ENCODE measurements at places on chromosomes 7 and 10.
A peak's percentile ranks its signal among the peaks of the same experiment; 100 is the strongest.

GRCh38 chr7:104795086-104795485, 218.9 kb upstream of the KMT2E start:
- DNase-seq = no peak

GRCh38 chr7:152459724-152460251, 24.0 kb upstream of the KMT2C start:
- DNase-seq = no peak

DNA sequence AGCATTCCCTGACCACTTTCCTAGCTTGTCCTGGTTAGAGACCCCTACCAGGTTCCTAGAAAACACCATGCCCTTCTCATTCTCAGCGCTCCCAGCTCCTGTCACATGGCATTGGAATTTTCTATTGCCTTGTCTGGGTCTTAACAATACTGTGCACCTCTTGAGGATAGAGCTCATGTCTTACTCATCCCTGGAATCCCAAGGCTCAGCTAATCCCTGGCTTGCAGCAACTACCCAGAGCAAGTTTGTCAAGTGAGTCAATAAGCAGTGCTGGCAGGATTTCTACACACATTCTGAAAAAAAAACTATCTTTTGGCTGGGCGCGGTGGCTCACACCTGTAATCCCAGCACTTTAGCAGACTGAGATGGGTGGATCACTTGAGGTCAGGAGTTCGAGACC, 11.7 kb upstream of the PRDX3 start:
- no peak for DNase-seq

- no peak for DNase-seq
Observed at GRCh38 chr10:126397156-126397555, 8.9 kb upstream of the ADAM12 start.

- DNase-seq = no peak
Observed at GRCh38 chr10:70367195-70367796, 15.1 kb downstream of the LRRC20 start.

DNA sequence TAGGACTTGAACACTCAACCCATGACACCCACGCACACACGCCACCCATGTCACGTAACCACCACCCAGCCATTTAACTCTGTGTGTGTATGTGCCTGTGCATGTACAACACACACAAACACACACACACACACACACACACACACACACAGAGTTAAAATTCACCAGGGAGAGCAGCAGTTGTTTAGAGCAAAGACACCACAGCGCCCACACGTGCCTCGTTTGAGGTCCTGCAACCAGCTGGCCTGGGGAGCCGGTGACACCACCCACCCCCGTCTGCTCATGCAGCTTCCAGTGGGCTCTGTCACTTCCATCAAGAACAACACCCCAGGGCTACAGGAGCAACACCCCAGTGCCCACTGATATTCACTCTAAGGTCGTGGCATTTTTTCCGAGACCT, 97.4 kb downstream of the ELFN1 start:
- DNase-seq = no peak

GRCh38 chr10:91420868-91421267, 10.7 kb downstream of the HECTD2 start:
- no peak for DNase-seq

GRCh38 chr7:18760631-18761445, 265.3 kb downstream of the HDAC9 start:
- DNase-seq = no peak

DNA sequence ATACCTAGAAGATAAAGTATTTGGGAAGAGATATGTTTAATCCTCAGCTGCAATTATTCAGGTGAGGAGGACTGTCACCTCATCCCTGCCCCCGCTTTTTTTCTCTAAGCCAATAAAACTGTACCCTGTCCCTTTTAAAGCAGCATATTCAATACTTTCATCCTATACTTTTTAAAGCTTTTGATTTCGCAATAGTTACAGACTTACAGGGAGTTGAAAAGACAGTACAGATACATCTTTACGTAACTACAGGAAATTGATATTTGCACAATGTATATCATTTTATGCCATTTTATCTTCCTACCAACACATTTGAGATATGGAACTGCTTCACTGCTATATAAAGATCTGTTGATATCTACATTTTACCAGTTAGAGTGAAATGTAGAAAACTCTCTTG, 47.6 kb downstream of the STK17A start:
- DNase-seq = no peak

- DNase-seq = no peak
Observed at GRCh38 chr7:83457022-83457892, 191.7 kb downstream of the SEMA3E start.

DNA sequence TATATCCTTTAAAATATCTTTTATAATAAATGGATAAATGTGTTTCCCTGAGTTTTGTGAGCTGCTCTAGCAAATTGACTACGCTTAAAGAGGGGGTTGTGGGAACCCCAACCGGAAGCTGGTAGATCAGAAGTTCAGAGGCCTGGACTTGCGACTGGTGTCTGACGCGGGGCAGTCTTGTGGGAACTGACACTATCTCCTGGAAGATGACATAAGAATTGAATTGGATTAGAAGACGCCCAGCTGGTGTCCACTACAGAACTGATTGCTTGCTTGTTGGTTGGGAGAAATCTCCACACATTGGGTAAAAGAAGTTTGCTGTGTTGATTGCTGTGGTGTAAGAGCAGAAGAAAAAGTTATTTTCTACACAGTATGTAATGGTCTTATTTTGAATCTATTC, 51.1 kb upstream of the AHR start:
- no peak for DNase-seq

GRCh38 chr10:75166623-75166972, 44.0 kb upstream of the VDAC2 start:
- DNase-seq = no peak

DNA sequence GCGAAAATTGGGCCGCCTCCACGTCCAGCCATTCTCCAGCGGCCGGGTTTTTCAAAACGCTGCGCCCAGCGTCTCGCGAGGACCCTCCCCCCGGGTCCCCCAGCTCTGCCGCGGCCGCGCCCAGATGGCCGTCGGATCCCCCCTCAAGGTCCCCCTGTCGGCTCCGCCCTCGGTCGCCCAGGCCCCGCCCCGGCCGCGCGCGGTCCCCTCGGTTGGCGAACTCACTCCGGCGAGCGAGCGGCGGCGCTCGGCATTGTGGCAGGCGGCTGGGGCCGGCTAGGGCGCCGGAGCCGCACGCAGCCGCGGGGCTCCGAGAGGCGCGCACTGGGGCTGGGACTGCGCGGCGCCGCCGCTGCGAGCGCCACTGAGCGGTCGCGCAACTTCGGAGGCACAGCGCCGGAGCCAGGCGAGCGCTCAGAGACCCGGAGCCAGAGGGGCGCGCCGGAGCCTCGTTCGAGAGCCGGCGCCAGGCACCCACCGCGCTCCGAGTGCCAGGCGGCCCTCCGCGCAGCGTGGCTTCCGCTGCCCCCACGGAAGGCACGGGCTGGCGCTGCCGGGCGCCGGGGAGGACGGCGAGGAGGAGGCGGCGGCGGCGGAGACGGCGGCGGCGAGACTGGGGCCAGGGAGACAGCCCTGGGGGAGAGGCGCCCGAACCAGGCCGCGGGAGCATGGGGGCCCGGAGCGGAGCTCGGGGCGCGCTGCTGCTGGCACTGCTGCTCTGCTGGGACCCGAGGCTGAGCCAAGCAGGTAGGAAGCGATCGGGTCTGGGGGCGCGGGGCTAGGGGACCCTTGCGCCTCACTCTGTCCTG, at the start of gene UNC5B:
TSS of gene UNC5B (plus strand) at position 253 of the 809 bp plus-strand sequence. CDS start at position 669, 416 bp downstream.
- peak; percentile 73 for DNase-seq

- no peak for DNase-seq
Observed at GRCh38 chr7:107682886-107683285, 22.3 kb downstream of the SLC26A4 start.

GRCh38 chr7:98713165-98713810, 96.2 kb downstream of the NPTX2 start:
- no peak for DNase-seq

GRCh38 chr10:101775273-101776160, at the start of gene FGF8:
Gene FGF8 (minus strand): TSS chr10:101776114. CDS start chr10:101775900, 214 bp downstream.
- no peak for DNase-seq

GRCh38 chr7:147607157-147607800, 983.3 kb upstream of the C7orf33 start:
- no peak for DNase-seq

GRCh38 chr7:55641811-55642210, 69.5 kb upstream of the VOPP1 start:
- no peak for DNase-seq

DNA sequence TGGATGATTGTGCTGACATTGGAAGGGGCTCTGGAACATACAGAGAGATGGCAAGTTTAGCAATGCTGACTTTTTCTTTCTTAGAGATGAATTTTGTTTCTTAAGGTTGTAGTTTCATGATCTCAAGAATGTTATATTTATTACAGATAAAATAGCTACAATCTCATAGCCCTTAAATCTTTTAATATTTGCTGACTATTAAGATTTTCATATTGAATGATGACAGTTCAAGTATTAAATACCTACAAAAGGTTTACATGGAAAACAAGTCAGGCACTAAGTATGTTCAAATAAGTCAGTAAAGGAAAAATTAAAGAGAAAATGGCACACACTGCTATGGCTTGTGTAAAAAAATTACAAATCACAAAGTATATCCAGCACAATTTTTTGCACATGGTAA, 252.1 kb upstream of the SLC26A5 start:
- no peak for DNase-seq

GRCh38 chr7:112260911-112261310, 54.4 kb downstream of the ZNF277 start:
- no peak for DNase-seq

GRCh38 chr7:128928159-128928813, 9.4 kb upstream of the IRF5 start:
- DNase-seq = no peak

GRCh38 chr10:112701211-112701877, 248.7 kb upstream of the TCF7L2 start:
- no peak for DNase-seq

DNA sequence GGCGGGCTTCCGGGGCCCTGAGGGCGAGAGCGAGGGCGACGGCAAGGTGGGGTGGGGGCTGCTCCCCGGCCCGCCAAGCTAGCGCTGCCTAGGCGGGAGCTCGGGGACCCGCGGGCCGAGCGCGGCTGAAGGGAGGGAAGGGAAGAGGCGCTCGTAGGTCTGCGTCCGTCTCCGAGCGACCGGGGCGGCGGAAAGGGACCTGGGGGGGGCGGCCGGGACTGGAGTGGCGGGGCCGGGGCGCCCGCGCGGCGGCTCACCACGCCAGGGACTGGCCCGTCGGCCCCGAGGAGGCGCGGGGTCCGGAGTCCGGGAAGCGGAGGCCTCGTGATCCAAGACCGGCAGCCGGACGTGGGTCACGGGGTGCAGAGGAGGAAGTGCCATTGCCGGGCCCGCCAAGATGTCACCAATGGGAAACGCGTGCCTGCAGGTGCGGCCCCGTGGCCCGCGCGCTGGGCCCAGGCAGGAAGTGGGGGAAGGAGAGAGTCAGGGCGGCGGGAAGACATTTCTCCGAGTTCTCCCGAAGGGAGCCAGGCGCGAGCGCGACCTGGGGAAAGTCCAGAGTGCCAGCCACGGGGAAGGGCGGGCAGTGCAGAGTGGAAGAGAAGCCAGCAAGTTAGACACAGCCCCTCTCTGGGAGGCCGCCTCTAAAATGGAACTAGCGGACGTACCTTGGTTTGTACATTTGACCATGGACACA, 11.9 kb downstream of the HNRNPF start:
- peak; percentile 89 for DNase-seq

DNA sequence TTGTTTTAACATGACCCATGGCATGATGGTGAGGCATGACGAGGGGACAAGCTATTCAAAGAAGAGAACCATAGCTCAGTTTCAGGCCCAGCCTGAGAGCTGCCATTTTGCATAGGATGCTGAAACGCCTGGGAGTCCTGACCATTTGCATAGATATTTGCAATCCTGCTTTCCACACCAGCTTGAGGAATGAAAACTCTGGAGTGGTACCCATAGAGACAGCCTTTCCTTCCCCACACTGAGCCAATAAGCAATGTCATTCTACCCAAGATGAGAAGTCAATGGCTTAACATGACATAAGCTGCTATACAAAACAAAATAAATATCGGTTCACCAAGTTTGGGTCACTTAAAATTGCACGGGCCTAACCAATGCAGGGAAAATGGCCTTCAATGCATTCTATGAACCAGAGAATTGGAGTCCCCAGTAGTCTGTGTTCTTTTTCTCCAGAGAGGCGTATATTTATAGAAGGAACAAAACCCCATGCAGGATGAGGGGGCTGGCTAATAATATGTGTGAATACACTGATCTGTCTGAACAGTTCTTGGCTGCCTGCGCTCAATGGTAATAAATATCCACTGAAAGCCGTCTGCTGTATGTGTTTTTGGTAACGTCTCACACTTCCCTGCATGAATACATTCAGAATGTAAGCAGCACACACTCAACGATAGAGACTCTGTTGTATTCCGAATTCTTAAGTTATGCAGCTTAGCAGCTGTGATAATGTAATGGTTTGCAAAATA, 329.3 kb downstream of the FRMD4A start:
- DNase-seq = no peak

DNA sequence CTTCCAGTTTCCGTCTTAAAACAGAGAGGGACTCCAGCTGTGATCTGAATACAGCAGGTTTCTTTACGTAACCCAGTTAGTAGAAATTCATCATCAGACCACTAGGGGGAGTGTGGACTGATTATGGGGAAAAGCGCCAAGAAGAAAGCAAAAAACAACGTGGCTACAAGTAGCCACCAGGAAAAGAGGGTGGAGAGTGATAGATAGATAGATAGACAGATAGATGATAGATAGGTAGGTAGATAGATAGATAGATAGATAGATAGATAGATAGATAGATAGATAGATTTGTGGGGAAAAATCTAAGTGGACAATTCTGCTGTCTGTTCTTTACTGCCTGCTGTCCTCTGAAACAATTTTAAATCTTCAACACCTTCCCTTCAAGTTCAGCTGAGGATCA, 12.7 kb upstream of the AKR1B10 start:
- peak; percentile 7 for DNase-seq

GRCh38 chr7:21251151-21251800, 176.6 kb upstream of the SP4 start:
- DNase-seq = no peak

DNA sequence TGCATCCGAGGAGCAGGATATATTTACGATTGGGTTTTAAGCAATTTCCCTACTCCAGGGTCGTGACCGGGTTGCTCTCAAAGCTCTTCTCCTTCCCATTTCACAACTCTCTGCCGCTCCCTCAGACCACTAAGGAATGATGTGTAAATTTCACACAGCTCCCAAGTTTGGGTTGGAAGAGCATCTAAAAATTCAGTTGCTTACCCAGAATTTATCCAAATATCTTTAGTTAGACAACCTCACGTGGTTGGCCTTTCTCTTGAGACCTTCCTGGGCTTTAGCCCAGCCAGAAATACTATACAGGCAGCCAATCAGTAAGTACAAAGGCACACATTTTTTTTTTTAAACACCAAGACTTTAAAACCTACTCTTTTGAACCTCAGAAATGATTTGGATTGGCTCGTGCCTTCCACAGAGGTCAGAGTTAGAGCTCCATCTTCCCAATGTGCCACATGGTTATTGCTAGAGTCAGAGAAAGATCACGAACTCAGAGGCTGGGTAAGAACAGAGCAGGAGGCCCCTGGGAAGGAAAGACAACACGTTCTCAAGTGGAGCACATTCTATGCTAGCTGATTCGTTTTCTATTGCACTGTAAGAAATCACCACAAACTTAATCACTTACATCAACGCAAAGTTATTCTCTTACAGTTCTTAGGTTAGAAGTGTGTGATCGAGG, 335.4 kb upstream of the MGMT start:
- DNase-seq = no peak

Data from activated naive CD8-positive, alpha-beta T cell treated with anti-CD3 and anti-CD28 coated beads, Interleukin-2, amount 50 U/mL, for 24 hours (primary cell).